NCI-H1048 (cell line): ENCODE measurements at places on chromosomes 5 and 9.

GRCh38 chr9:114720086-114720676, 38.2 kb upstream of the TEX48 start:
- DNase-seq = no peak

DNA sequence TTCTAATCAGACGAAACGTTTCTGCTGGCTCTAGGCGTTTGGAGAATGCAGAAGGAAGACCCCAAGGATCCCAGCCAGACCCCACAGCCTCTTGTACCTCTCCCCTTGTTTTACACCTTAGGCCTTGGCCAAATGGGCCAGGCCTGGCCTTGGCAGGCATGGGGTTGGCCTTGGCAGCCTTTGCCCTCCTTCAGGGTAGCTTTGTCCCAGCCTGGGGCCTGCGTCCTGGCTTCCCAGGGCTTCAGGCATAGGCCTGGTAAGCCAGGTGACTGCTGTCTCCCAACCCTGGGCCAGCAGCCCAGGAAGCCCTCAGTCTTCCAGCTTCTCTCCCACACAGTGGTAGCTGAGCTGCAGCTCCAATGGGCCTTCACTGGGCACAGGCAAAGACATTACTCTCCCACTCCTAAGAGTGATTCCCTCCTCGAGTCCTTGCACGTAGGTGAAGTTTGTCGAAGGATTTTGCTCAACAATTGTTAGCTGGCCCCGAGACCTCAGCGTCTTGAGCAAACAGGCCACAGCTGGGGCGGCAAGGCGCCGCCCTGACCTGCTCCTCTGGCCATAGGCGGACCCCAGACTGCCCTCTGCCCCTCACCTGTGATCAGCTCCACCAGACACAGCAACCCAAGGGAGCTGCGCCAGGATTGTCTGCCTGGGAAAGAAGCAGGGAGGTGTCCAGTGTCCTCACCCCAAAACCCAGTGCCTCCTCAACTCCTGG, 1.1 kb upstream of the PITX1 start:
- no peak for DNase-seq

GRCh38 chr9:27212191-27212590, 84.8 kb downstream of the EQTN start:
- DNase-seq = no peak

GRCh38 chr9:121816845-121817450, 165.5 kb downstream of the DAB2IP start:
- DNase-seq = no peak

DNA sequence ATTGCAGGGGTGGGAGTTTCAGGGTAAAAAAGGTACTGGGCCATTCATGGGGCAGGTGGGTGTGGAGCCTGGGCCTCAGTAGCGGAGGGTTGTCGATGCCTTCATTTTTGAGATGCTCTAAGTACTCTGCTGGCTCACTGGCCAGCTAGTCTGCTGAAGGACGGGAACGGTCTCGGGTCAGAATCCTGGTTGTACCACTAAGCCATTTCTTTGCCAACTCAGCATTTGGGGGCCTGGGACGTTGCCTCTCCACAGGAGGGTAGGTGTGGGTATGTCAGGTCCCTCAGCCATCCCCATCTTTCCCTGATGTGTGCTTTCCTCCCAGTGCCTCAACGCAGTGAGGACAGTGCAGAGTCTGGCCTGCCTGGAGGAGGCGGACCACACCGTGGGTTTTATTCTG, 25.1 kb downstream of the SH3GLB2 start:
- DNase-seq = no peak

DNA sequence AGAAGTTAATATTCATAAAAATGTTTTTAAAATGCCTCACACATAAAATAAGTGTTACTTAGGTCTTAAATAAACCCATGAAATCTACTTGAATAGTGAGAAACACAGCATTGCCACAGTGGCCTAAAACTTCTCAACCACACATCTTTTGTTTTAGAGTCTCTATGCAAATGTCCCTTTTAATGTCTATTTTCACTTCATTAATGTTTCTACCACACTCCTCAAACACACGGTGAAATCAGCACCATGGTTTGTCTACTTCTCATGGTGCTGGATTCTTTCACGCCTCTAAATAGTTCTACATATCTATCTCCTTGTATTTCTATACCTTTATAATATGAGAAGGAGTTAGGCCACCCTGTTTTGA, 111.2 kb downstream of the EDIL3 start:
- DNase-seq = no peak

- DNase-seq = no peak
These were observed 14.0 kb downstream of the MCC start for GRCh38 chr5:113474100-113474728.

GRCh38 chr5:32206509-32207354, 32.6 kb upstream of the GOLPH3 start:
- DNase-seq = no peak

DNA sequence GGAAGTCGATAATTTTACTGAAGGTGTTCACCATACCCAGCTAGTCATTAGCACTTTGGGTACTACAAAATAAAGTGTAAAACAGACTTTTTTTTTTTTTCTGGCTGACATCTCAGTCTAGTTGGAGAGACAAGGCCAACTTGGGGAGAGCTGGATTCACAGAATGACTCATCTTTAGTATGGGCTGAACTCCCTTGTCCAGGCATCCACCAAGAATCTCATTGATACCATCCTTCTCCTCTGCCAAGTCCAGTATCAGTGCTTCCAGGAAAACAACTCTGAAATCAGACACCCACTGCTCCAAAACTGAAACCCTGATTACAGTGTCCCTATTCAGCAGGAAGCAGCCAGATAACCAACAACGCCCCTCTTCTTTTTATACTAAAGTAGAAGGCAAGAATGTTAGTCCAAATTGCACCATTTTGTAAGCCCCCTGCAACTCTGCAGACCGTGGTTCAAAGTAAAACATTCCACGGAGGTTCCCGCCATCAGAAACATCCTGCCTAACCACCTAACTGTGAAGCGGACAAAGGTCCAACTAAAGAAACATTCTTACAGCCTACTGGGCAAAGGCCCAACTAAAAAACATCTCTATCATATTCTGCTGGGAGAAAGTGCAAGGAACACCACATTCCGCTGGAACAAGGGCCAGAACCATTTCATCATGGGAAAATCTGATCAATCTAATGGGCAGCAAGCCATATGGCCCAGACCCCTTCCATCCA, 728.2 kb downstream of the BRINP1 start:
- DNase-seq = no peak

- no peak for DNase-seq
These were observed 23.5 kb upstream of the FOXD1 start for GRCh38 chr5:73472116-73472515.

GRCh38 chr5:115336201-115336720, 39.8 kb upstream of the CCDC112 start:
- no peak for DNase-seq

GRCh38 chr9:93295031-93295430, 111.1 kb downstream of the WNK2 start:
- DNase-seq = no peak

GRCh38 chr5:82277613-82277986, 554 bp downstream of the RPS23 start:
- DNase-seq = no peak

- no peak for DNase-seq
These were observed 224.6 kb downstream of the AGTPBP1 start for GRCh38 chr9:85516976-85517637.

DNA sequence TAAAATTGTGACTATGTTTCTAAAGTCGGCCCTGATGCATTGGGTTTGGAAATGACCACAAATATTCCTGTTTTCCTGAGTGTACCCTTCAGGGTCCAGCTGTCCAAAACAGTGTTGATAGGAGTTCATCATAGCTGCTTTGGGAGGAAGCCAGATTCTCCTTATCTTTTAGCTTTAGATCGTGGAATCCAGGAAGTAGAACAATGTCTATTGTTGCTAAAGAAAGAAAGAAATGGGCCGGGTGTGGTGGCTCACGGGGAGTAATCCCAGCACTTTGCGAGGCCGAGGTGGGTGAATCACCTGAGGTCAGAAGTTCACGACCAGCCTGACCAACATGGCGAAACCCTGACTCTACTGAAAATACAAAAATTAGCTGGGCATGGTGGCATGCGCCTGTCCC, 9.5 kb downstream of the CAVIN4 start:
- DNase-seq = no peak

DNA sequence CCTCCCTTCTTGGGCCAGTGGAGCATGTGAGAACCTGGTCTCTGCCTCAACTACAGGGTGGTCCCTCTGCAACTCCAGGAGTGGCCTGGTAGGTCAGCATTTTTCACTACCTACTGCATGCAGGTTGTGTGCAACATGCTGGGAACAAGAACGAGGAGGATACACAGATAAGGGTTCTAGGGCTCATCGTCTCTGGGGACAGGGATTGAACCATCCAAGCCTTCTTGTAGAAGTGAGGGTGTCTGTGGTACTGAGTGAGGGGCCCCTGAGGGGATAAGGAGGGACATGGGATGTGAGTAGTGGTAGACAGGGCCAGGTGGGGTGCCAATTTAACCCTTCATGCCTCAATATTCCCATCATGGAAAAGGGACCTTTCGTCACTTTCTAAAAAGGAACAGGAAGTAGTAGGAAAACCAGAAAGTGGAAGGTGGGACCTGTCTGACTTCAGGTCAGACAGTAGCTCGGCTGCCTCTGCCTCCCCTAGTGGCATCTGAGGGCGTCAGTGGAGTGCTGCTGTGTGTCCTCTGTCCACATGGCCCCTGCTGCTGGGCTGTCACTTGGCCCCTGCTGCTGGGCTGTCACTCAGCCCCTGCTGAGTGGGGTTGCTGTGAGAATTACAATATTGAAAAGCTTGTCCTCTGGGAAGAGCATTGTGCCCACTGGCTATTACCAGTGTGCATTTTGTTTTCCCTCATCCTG, 48.6 kb upstream of the RNU6ATAC start:
- DNase-seq = no peak

GRCh38 chr5:180825768-180826525, 23.3 kb upstream of the MGAT1 start:
- DNase-seq = no peak

- DNase-seq = no peak
These were observed 21.0 kb downstream of the IL7R start for GRCh38 chr5:35877655-35878054.

DNA sequence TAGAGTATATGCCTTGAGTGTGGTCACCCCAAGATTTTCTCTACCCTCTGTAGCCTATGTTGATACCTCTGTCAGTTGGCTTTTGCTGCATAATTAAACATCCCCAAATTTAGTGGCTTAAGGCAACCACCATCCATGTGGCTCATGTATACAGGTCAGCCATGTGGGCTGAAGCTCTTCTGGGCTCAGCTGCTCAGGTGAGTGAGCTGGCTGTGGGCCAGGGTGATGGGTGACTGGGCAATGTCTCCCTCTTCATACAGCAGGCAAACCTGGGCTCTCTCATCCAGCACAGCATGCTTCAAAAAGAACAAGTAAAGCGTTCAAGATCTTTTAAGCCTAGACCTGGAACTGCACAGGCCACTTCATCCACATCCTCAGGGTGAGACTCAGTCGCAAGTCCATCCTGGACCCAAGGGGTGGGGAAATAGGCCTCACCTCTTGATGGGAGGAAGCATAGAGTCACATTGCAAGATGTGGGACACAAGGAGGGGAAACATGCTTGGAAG, 188.2 kb upstream of the TAS2R1 start:
- DNase-seq = no peak

- DNase-seq = no peak
These were observed 92.0 kb upstream of the ERCC6L2 start for GRCh38 chr9:95783426-95783975.

DNA sequence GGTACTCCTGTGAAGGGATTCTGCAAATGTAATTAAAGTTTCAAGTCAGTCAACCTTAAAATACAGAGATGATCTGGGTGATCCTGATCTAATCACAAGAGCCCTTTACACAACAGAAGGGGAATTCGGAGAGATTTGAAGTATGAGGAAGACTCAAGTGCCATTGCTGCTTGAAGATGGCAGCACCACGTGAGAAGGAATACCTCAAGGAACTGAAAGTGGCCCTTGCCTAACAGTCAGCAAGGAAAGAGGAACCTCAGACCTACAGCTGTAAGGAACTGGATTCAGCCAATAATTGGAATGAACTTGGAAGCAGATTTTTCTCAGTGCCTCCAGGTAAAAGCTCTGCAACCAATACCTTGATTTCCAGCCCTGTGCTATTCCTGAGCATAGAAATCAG, 87.4 kb downstream of the THBS4 start:
- DNase-seq = no peak

GRCh38 chr9:99967457-99967856, 61.0 kb downstream of the STX17 start:
- no peak for DNase-seq

- no peak for DNase-seq
These were observed 73.0 kb upstream of the PAPPA start for GRCh38 chr9:116080561-116080960.

GRCh38 chr9:93582550-93582949, 6.2 kb downstream of the PHF2 start:
- DNase-seq = no peak

GRCh38 chr9:107597743-107598217, 108.2 kb upstream of the KLF4 start:
- DNase-seq = no peak

DNA sequence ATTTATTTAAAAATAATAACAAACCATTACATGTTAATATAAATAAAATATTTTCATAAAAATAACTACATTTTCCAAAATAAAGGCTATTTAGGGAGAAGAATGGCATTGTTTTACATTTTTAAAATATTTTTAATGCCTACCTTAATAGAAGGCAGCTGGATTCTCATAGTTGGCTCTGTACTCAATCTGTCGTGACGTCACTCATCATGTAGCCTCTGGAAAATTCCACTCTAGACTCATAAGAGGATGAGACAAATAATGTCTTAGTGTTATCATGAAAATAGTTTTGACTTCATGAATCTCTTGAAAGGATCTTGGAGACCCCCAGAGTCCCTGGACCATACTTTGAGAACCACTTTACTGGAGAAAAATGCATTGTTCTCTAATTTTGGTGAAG, 93.1 kb downstream of the NXNL2 start:
- no peak for DNase-seq

GRCh38 chr5:110716247-110717245, 9.9 kb downstream of the TMEM232 start:
- no peak for DNase-seq

DNA sequence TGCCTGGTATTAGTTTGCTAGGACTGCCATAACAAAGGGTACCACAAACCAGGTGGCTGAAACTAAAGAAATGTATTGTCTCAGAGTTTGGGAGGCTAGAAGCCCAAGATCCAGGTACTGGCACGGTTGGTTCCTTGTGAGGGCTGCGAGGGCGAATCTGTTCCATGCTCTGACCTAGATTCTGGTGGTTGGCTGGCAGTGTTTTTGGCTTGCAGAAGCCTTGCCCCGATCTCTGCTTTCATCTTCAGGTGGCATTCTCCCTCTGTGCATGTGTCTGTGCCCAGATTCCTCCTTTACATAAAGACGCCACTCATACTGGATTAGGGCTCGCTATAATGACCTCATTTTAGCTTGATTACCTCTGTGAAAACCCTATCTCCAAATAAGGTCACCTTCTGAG, 36.7 kb downstream of the RAI14 start:
- no peak for DNase-seq

- DNase-seq = no peak
These were observed 10.1 kb upstream of the NEURL1B start for GRCh38 chr5:172630986-172631385.
